ENCODE measurements at places on chromosomes 11 and 22.
A peak's percentile ranks its signal among the peaks of the same experiment; 100 is the strongest.

- no peaks in the 10 kb centered on the region for H3K36me3 ChIP-seq
- H3K27ac ChIP-seq = no peak overlapping the region
- peaks cover 26% of the 10 kb centered on the region for H3K4me1 ChIP-seq
- H3K4me3 ChIP-seq = no peak overlapping the region
- peaks cover 53% of the 10 kb centered on the region for H3K27me3 ChIP-seq
Measured at GRCh38 chr11:43582024-43582862, 98.3 kb upstream of the HSD17B12 start.

DNA sequence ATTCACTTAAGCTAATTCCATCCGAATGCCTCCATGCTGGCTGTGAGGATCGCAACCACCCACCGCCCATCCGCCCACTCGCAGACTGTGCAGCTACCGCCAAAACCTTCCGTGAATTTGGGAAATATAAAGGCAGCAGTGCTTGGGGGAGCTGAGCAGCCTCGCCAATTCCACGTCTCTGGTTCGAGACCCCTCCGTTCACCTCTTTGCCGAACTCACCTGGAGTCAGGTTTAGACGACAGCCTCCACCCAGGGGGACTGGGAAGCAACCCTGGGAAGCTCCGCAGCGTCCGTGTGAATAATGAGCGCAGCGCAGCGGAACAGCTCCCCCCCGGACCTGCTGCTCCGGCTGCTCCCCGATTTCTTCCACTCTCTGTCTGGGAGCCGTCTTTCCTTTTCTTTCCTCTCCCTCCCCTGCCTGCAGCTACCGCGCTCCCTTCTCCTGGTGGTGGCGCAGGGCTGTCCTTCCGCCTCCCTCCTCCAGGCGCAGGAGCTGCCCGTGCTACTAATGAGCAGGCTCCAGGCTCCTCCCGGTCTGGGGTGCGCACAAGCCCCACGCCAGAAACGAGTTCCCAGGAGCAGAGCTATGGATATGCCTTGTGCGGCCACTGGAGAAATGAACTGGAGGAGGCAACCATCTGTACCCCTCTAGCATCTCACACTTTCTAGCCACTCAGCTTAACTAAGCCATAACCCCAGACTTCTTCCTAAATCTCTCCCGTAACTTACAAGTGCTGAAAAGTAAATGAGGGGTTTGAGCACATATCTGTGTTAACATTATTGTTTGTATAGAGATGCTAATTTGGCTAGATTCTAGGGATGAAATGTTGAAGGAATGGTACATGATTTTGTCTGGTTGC lies 107.3 kb downstream of the XKR3 start:
- no peak overlapping the region for H3K27ac ChIP-seq
- H3K4me3 ChIP-seq = no peak overlapping the region
- H3K27me3 ChIP-seq = no peaks in the 10 kb centered on the region

DNA sequence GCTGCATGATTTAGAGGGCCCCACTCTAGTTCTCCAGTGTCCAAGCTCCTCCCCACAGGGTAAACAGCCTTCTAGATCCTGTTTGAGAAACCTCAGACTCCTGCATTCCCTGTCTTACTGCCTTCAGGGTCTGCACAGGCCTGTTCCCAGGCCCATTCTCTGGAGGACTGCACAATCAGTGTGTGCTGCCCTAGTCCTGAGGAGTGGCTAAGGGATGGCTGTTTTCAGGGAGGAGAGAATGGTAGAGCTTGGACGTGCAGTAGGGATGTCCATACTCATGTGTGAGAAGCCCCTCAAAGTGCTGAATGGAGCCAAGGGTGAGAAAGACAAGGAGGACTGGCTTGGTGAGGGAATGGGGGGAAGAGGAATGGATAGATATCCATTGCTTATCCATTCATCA lies 103.8 kb upstream of the CCDC90B start:
- DNase-seq = no peak
- H3K36me3 ChIP-seq = no peaks in the 10 kb centered on the region
- no peak overlapping the region for H3K27ac ChIP-seq
- no peak overlapping the region for H3K4me3 ChIP-seq
- no peaks in the 10 kb centered on the region for H3K4me1 ChIP-seq
- peaks cover 2% of the 10 kb centered on the region for H3K27me3 ChIP-seq

GRCh38 chr11:2313051-2313951 lies 11.5 kb downstream of the TSPAN32 start:
- no peaks in the 10 kb centered on the region for H3K36me3 ChIP-seq
- H3K27ac ChIP-seq = no peak overlapping the region
- no peak for DNase-seq
- H3K27me3 ChIP-seq = 0 out of 2 replicates have a peak, but pooled peaks cover 2% of the 10 kb centered on the region

GRCh38 chr22:39913321-39913720 lies 12.4 kb downstream of the GRAP2 start:
- peaks cover 29% of the 10 kb centered on the region for H3K27me3 ChIP-seq
- H3K4me3 ChIP-seq = no peak overlapping the region
- no peak overlapping the region for H3K27ac ChIP-seq
- peaks cover 7% of the 10 kb centered on the region for H3K4me1 ChIP-seq
- DNase-seq = no peak
- no peaks in the 10 kb centered on the region for H3K36me3 ChIP-seq

DNA sequence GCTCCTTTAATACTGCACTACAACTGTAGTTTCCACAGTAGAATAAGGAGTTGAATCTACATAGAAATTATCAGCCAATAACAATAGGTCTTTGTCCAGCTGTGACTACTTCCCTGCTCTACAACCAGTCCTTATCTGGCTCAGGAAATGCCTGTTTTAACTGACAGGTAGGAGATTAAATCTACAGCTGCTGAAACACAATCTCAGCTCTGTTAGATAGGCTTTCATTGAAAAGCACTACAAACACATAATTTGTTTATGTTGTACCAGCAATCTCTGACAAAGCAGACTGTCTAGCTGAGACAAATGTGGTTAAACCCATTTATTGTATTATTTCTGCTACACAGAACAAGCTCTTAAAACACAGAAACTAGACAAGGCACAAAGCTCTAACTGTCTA lies 230.0 kb downstream of the SOX6 start:
- H3K27ac ChIP-seq = no peak overlapping the region
- H3K4me1 ChIP-seq = no peaks in the 10 kb centered on the region
- H3K4me3 ChIP-seq = no peak overlapping the region
- no peak for DNase-seq

DNA sequence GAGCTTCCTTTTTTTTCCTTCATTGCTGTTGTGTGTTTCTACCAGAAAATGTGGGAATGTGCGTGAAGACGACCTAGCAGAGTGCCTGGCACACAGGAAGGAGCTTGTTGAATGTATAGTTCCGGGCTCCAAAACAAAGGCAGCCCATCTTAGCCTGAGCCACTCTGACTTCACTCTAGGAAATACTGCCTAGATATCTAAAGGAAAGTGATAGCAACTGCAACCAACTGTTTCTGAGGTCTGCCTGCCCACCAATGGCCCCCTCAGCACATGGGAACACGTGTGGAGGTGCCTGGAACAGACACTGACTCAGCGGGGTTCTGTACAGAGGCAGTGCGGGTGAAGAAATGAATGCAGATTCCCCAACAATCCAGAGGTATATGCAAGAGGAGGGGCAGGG lies 14.7 kb upstream of the XBP1 start:
- no peaks in the 10 kb centered on the region for H3K4me1 ChIP-seq
- H3K27me3 ChIP-seq = no peaks in the 10 kb centered on the region
- H3K4me3 ChIP-seq = no peak overlapping the region
- no peaks in the 10 kb centered on the region for H3K36me3 ChIP-seq
- no peak for DNase-seq

- no peak overlapping the region for H3K4me3 ChIP-seq
- no peak for DNase-seq
- peaks cover 9% of the 10 kb centered on the region for H3K27me3 ChIP-seq
- peaks cover 37% of the 10 kb centered on the region for H3K4me1 ChIP-seq
- no peak overlapping the region for H3K27ac ChIP-seq
- no peaks in the 10 kb centered on the region for H3K36me3 ChIP-seq
Measured at GRCh38 chr11:59562292-59562691, 51.0 kb downstream of the OR4D9 start.

- peaks cover 1% of the 10 kb centered on the region for H3K27me3 ChIP-seq
- no peak overlapping the region for H3K4me3 ChIP-seq
- no peaks in the 10 kb centered on the region for H3K4me1 ChIP-seq
- H3K36me3 ChIP-seq = no peaks in the 10 kb centered on the region
- H3K27ac ChIP-seq = no peak overlapping the region
Measured at GRCh38 chr22:46661221-46661851, 41.1 kb downstream of the GRAMD4 start.

GRCh38 chr11:124676386-124676785 lies 2.7 kb downstream of the SPA17 start:
- H3K27me3 ChIP-seq = peaks cover 4% of the 10 kb centered on the region
- no peaks in the 10 kb centered on the region for H3K36me3 ChIP-seq
- peaks cover 39% of the 10 kb centered on the region for H3K4me1 ChIP-seq
- peak overlapping the region; percentile 19 for H3K4me3 ChIP-seq

- DNase-seq = no peak
- H3K4me3 ChIP-seq = no peak overlapping the region
- H3K36me3 ChIP-seq = peaks cover 6% of the 10 kb centered on the region
- peaks cover 46% of the 10 kb centered on the region for H3K27me3 ChIP-seq
- no peak overlapping the region for H3K27ac ChIP-seq
Measured at GRCh38 chr11:128915149-128915521, 24.0 kb downstream of the KCNJ5 start.

DNA sequence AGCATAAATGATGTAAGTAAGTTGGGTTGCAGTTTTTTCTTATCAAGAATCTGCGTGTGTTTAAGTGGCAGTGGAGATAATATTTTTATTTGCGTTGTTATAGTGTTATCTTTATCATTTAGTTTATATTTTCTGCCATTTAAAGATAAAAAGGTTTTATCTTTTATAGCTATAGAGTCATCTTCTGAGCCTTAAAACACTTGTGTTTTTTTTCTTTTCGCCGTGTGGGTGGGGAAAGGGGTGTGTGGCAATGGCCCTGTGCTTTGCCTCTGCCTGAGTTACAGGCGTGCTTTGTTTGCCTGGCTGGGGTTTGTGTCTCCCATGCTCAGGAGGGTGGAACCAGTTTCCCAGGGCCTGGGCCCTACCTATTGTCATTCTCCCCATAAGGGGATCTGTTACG lies 16.2 kb downstream of the ARHGEF12 start:
- no peaks in the 10 kb centered on the region for H3K27me3 ChIP-seq
- peaks cover 51% of the 10 kb centered on the region for H3K4me1 ChIP-seq
- H3K4me3 ChIP-seq = no peak overlapping the region
- H3K27ac ChIP-seq = no peak overlapping the region
- H3K36me3 ChIP-seq = peaks cover 10% of the 10 kb centered on the region
- no peak for DNase-seq

- H3K4me1 ChIP-seq = peaks cover 8% of the 10 kb centered on the region
- H3K4me3 ChIP-seq = no peak overlapping the region
- no peak for DNase-seq
- H3K36me3 ChIP-seq = no peaks in the 10 kb centered on the region
- H3K27me3 ChIP-seq = peaks cover 78% of the 10 kb centered on the region
- no peak overlapping the region for H3K27ac ChIP-seq
Measured at GRCh38 chr11:31822175-31822926, 11.2 kb upstream of the PAX6 start.

DNA sequence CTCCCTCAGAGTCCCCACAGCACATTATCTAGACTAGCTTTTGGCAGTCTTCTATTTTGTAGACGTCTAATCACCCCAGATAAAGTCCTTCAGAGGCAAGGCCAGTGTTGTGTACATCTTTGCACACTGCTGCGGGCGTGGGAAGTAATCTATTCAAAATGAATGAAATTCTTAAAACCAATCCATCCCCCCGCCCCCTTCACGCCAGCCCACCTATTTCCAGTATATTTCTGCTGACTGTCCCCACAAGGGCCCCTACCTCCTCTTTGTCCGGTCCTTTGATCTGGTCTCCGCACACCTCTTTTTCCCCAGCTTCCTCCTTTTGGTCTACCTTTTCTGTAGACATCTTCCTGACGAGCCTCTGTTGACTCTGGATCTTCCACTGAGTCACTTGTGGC lies 375 bp downstream of the BSCL2 start:
- peak overlapping the region; percentile 63 for H3K27ac ChIP-seq
- peaks cover 30% of the 10 kb centered on the region for H3K36me3 ChIP-seq
- H3K27me3 ChIP-seq = peaks cover 5% of the 10 kb centered on the region
- H3K4me3 ChIP-seq = peak overlapping the region; percentile 94

- no peaks in the 10 kb centered on the region for H3K27me3 ChIP-seq
- H3K4me3 ChIP-seq = no peak overlapping the region
- H3K36me3 ChIP-seq = no peaks in the 10 kb centered on the region
Measured at GRCh38 chr11:105622016-105622415, 12.1 kb downstream of the GRIA4 start.

GRCh38 chr22:44024288-44024921 lies at the start of gene PARVB:
Gene PARVB (plus strand): TSS chr22:44024302. CDS start chr22:44024340, 38 bp downstream.
- peak within 1 kb of the TSS; percentile 88 for H3K4me3 ChIP-seq
- DNase-seq = no peak
- H3K4me1 ChIP-seq = peaks cover 32% of the 10 kb centered on the region
